ENCODE measurements at places on chromosomes 13 and 19.

GRCh38 chr13:108270442-108270841, 924 bp downstream of the TNFSF13B start:
- DNase-seq, result no peak

- DNase-seq, result no peak
These were observed 51.6 kb upstream of the MIR17HG start for GRCh38 chr13:91295712-91296410.

- DNase-seq, result no peak
These were observed 29.2 kb downstream of the ZNF146 start for GRCh38 chr19:36244066-36244465.

DNA sequence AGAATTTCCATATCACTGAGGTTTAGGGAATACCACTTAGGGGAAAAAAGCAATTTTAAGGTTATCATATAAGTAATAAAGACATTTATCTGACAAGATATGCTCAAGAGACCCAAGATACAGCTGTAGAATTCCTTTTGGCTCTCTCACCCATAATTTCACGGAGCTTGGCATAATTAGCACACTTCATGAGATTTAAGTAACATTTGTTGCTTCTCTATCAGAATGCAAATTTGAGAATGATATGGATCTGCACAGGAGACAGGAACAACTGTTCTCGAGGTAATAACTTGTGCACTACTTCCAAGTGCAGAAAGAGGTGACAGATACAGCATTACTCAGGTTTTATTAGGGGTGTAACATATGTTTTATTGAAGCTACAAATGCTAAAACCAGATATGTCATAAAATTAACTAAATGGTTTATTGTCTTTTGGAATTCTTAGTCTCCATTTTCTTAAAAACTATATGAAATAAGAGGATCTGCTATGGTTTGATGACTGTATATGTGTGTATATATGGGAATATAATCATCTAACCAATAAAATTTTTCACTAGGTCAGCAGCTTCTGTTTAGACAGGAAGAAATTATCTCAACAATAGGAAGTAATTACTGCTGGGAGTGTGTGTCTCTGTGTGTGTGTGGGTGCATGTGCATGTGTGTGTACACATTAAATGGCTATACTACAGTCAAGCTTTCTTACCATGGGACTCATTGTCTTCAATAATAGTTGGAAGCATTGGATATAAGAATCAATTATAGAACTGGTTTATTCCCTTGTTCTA, 401.3 kb downstream of the PCDH17 start:
- DNase-seq, result no peak

DNA sequence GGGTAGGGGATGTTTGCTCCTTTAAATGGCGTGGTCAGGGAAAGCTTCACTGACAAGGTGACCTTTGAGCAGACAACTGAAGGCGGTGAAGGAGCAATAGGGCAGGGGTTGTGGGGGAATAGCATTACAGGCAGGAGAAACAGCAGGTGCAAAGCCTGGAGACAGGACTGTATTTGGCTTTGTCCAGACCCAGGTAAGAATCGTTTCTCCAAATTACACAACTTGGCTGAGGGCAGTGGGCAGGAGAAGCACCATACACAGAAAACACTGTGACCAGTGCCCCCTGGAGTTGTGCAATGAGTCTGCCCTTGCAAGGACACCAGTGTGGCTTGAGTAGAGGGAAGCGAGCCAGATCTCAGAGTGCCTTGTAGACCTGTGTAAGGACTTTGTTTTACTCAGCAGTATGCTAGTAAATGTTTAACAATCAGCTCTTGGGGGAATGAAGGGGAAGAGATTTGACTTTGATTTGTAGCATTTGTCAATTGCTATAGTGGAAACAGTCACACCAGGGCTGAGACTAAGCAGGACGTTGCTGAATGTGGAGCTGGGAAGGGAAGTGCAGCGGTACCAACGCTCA, 360.0 kb downstream of the DCT start:
- no peak for DNase-seq

GRCh38 chr13:50942630-50943311, 33.2 kb downstream of the RNASEH2B start:
- no peak for DNase-seq

GRCh38 chr13:79905018-79905417, 424.1 kb downstream of the NDFIP2 start:
- DNase-seq, result no peak

DNA sequence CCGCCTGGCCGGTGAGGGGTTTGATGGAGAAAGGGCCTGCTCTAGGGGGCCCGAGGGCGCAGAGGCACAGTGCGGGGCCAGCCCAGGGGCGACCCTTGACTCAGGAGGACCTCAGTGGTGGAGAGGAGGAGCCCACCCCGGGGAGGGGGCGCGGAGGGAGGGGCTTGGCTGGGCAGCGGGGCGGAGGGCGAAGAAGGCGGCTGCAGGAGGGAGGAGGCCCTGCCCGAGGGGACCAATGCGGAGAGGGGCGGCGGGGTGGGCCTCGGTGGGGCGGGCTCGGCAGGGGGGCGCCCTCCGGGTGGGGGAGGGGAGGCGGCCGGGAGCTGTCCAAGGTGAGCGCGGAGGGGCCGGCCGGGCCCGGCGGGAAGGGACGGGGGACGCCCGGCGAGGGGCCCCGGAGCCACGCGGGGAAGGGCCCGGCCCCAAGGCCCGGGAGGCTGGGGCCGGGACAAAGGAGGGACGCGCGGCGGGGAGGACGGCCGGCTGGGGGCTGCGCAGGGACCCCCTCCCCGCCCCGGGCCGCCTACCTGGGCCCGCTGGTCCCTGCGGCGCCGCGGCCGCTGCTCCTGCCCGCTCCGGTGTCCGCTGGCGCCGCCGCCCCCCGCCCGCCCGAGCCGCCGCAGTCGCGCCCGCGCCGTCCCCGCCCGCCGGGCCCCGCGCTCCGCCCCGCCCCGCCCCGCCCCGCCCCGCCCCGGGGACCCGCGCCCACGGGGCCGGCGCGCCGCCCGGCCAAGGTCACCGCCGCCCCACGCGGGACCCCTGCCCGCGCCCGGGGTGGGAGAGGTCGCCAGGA, at the start of gene DIRAS1:
Gene DIRAS1 (minus strand): TSS at position 596 of the 793 bp plus-strand sequence. CDS start 3,566 bp downstream, outside the sequence.
- no peak for DNase-seq

DNA sequence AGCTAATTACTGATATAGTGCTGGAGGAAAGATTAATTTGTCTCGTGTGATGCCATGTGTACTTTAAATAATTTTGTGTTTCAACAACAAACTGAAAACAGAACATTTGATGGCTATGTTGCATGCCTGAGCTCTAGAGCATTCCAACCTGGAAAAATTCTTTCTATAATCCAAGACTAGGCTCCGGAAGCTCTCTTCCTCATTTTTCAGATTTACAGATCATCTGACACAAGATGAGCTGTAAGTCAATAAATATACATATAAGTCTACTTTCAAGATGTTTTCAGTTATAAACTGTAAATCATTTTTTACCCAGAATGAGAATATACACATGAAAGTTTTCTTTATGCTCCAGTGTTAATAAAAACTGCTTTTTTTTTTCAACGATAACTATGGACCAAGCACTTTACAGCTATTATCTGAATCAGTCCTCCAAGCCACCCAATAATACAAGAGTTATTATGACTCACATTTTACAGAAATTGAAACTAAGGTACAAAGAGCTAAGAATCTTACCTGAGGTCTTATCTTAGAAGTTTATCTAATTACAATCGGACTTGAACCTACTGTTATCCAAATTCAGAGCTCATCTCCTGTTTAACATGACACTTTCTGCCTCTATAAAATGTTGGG, 6.4 kb upstream of the FOXO1 start:
- no peak for DNase-seq

DNA sequence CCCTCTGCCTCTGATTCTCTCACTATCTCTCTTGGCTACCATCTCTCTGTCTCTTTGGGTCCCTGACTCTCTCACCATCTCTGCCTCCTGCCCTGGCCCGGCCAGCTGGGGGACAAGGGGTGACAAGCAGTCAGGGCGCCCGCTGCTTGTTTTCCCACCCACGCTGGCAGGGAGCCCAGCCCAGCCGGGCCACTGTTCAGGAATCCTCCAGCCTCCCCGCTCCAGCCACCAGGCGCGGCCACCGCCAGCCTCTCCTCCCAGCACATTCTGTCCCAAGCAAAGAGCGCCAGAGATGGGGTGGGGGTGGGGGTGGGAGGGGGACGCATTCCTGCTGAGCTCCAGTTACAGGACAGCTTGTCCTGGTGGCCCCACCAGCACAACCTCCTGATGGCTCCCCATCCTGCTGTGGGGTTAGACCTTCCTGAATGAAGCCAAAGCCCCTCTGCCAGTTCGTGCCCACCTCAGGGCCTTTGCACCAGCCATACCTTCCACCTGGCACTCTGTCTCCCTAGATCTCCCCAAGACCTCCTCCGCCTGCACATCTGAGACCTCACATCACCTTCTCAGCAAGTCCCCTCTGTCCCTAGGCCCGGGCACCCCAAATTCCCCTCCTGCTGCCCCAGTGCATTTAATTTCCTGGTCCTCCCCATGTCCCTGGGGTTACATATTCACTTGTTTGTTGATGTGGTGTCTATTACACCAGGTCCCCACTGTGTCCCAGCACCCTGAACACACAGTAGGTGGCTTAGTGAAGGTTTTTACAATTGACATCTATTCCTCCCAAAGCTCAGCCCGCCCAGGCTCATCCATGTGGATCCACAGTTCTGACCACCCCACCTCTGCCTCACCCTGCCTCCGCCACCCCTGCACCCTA, 12.5 kb downstream of the ARRDC2 start:
- no peak for DNase-seq

DNA sequence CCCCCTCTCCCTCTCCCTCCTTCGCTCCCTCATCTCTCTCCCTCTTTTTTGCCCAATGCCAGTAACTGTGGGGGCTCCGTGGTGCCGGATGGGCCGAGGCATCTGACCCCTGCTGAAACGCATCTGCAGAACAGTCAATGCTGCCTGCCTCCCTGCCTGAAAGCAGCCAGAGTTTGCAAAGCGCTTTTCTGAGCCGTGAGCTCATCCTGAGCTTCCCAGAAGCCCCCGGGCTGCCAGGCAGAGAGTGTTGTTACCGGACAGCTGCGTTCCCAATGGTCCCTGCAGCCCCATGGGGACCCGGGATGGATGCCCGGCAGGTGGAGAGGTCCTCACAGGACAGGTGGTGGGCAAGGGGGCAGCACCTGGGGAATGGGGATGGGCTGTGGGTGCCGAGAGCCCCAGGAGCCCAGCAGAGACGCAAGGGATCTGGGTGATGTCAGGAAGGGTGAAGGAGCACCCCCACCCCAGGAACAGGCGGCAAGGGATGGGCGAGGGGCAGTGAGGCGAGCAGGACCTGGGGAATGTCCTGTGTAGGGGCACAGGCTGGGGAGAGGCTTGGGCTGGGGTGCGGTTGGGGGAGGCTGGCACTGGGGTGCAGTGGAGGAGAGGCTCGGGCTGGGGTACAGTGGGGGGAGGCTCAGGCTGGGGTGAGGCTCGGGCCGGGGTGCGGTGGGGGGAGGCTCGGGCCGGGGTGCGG, 33.0 kb downstream of the GPX4 start:
- no peak for DNase-seq

DNA sequence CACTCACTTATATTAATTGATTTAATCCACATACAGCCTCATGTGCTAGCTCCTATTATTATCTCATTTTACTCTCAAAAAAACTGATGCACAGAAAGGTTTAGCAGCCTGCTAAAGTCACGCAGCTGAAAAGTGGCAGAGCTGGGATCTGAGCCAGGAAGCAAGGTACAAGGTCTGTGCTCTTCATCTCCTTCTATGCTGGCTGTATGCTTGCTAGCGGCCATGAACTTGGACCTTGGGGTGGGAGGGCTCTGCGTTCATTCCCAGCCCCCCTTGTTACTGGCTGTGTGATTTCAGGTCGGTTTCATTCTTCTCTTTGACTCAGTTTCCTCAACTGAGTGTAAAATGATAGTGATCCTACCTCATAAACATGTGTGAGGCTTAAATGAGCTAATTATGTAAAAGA, 69.8 kb downstream of the ALOX5AP start:
- DNase-seq, result no peak

- no peak for DNase-seq
These were observed 407.3 kb downstream of the DACH1 start for GRCh38 chr13:71459708-71460107.

DNA sequence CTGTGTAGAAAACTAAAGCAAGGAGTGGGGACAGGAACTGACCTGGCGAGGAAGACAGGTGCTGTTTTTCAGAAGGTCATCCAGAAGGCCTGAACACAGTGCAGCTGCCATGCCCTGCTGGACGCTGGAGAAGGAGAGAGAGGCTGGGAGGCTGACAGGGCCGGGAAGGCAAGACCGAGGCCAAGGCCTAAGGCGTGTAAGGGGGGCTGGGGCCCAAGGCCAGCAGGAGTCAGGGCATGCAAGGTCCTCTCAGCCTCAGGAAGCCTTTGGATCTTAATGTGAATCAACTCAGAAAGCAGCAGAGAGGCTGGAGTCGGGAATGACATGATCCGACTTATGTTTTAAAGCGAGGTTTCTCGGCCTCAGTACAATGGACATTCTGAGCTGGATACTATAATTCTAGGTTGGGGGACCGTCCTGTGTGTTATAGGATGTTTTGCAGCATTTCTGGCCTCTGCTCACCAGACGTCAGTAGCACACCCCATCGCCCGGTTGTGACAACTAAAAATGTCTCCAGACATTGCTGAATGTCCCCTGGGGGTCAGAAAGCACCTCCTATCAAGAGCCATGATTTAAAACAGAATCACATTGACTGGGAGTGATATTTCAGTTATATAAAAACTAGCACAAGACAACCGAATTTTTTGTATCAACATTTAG, 530.4 kb downstream of the MYO16 start:
- no peak for DNase-seq

GRCh38 chr19:572743-573518, 535 bp downstream of the BSG start:
- no peak for DNase-seq

Data from stimulated activated CD4-positive, alpha-beta T cell treated with anti-CD3 and anti-CD28 coated beads, TNF-alpha, amount 100 ng/mL, for 24 hours (primary cell).